Globus pallidus (tissue), 1 donor: ENCODE measurements at places on chromosomes 2 and 18.
A peak's percentile ranks its signal among the peaks of the same experiment; 100 is the strongest.

DNA sequence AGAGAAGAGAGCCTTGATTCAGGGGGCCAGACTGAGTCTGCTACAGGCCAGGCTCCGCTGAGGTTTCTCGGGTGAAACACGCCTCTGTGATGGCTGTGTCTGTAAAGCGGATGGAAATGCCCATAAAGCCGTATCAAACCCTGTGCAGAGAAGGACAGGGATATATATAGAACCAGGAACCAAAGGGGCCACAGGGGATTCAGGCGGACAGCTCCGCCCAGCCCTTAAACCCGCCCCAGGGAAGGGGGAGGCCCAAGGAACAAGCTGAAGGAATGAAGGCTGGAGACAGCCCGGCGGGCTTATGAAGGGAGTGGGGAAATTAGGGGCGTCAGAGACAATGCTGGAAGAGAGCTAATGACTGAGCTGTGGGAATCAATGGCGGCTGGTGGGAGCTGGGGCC is 42.1 kb downstream of the NHEJ1 start:
- no peak for DNase-seq

- DNase-seq = no peak
Observed at GRCh38 chr18:77127769-77128671, 4.6 kb downstream of the MBP start.

- DNase-seq = peak; percentile 33
Observed at GRCh38 chr2:183248866-183249567, 124.8 kb downstream of the NUP35 start.

DNA sequence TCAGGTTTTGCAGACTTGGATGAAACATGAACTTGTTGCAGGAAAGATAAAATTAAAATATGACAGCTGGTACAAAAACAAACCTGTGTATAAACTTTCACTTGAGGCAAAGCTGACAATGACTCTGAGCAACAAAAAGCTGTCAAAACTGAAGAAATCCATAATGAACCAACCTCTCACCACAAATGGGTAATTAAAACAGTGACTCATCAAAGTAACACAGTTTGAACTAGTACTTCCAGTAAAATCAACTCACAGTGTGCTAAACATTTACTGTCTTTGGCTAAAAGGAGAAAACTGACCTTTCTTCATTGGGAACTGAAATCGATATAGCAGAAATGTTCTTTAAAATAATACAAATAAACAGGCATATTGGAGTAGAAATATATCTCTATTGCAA is 209.7 kb downstream of the WDPCP start:
- DNase-seq = no peak

GRCh38 chr2:113218283-113219091 is 44.7 kb downstream of the PSD4 start:
- no peak for DNase-seq

DNA sequence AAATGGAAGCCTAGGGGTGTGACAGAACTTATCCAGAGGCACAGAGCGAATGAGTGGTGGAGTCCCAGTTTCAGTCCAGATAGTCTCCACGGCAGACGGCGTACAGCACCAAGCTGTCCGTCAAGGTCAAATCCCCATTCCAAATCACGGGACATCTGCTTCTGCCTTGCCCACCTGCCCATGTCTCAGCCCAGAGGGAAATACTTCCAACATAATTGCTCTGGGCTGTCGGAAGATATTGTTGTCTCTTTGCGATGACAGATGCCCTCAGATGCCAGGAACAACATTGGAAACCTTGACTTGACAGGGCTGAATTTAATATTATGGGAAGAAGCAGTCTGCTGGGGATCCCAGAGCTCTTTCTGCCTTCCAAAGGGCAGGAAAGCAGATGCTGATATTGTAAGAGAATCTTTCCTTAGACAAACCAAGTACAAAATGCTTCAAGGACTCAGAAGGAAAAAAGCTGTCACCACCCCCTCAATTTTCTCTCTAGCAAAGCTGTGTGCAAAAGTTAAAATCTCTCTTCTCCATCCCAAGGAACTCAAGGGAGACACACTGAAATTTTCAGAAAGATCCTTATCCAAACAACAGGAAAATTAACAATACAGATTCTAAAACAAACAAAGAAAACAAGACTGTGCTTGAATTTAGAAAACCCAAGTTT is 364.0 kb downstream of the LRATD1 start:
- no peak for DNase-seq

GRCh38 chr2:20222014-20222768 is 2.7 kb downstream of the SDC1 start:
- DNase-seq = no peak

GRCh38 chr2:188181067-188181838 is 110.4 kb upstream of the GULP1 start:
- DNase-seq = no peak

- no peak for DNase-seq
Observed at GRCh38 chr18:43606795-43607194, 329.5 kb upstream of the SYT4 start.

DNA sequence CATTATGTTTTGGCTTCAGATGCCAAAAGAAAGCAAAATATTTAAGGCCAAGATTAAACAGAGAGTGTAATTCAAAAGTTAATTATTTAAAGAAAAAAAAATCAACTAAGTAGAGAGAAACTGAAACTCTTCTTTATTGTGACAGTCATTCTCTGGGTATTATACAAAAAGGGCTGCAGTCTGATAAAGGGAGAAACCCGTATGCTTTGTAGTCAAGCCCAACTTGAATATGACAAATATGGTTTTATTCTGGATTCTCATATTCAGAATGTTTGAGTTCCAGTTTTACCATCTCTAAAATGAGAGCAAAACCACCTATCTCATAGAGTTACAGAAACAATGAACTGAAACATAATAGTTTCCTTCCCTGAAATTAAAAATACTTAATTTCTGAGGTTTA is 8.2 kb downstream of the CDH2 start:
- no peak for DNase-seq

DNA sequence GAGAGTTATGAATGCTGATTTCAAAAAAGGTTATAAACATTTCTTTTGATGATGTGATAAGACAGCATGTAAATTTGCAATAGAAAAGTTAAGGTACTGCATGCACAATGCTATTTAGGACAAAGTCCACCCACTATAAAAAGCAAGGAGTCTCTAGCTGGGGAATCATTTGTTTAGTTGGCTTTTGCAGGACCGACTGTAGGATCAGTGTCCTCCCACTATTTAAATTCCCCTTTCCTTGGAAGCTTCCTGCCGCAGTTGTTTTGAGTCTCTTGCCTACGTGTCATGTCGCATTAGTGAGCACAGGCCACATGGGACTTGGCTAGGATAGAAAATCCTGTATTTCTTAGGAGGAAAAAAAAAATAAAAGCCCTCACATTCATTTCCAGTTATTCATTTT is 13.1 kb downstream of the QPCT start:
- no peak for DNase-seq

DNA sequence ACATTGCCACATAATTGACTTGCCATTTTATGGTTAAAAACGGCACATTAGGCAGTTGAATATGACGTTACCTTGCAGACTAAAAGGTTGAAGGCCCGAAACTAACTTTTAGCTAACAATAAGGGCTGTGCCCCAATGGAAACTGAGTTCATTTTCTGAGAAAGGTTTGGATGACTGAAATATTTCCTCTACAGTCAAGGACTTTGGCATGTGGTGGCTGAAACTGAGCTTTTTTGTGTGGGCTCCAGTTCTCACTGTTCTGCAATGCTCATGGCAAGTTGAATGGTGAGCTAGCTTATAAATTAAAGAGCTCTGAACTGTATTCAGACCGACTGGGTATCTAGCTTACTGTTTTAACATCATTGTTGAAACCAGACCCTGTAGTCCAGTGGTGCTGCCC is 23.8 kb upstream of the TXNDC2 start:
- no peak for DNase-seq

DNA sequence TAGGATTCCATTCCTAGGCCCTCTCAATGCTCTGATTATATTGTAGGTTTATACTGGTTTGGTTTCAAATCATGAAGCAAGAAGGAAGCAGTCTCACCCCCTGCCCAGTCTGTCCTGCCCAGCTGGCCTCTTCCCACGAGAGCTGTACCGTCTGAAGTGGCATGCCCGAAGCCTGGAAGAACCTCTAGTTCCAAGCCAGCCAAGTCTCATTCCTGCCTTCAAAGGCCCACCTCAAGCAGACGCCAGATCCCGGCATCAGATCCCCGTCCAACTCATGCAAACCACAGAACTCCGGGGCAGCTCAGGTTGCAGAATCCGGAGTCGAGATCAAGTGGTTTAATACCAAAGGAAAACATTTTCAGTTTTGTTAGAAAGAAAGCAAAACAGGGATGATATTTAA is 234.4 kb downstream of the LPIN1 start:
- DNase-seq = no peak

DNA sequence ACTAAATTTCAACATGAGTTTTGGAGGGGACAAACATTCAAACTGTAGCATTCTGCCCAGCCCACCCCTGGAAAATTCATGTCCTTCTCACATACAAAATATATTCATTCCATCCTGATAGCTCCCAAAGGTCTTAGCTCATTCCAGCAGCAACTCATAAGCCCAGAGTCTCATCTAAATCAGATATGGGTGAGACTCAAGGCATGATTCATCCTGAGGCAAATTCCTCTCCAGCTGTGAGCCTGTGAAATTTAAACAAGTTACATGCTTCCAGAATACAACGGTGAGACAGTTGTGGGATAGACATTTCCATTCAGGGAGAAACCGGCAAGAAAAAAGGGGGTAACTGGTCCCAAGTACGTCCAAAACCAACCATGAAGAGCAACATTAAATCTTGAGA is 43.5 kb upstream of the FAHD2A start:
- DNase-seq = no peak

DNA sequence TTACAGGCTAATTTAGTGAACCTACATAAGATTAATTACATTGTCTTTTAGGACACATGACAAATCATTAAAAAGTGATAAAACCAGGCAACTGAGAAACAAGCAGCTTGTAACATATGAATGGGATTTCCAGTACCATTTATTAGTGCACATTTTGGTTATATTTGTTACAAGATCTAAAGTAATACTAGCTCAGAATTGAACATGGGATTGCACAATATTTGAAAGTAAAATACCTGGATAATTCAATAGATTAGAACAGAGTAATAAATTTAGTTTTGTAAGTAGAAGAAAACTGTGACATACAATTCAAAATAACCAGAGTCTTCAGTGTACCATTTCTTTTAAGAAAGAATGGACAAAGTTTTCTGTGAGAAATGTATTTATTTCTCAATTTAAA is 1400.7 kb upstream of the ACVR2A start:
- no peak for DNase-seq

DNA sequence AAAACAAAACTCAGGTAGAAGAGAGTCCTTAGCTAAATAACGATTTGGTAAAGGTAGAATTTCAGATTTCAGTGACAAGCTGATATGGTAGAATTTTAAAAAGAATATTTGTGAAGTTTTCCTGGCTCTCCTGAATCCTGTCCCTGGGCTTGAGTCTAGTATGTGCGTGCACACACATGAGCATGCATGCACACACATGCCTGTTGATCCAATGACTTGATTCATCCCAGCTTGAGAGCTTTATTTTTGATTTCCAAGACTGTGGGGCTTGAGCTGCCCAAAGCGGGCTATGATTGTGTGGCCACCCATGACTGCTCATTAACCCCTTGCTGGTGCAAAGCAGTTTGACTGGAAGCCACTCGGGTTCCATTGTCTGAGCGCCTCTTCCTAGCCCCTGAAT is 9.0 kb downstream of the LIPG start:
- no peak for DNase-seq

DNA sequence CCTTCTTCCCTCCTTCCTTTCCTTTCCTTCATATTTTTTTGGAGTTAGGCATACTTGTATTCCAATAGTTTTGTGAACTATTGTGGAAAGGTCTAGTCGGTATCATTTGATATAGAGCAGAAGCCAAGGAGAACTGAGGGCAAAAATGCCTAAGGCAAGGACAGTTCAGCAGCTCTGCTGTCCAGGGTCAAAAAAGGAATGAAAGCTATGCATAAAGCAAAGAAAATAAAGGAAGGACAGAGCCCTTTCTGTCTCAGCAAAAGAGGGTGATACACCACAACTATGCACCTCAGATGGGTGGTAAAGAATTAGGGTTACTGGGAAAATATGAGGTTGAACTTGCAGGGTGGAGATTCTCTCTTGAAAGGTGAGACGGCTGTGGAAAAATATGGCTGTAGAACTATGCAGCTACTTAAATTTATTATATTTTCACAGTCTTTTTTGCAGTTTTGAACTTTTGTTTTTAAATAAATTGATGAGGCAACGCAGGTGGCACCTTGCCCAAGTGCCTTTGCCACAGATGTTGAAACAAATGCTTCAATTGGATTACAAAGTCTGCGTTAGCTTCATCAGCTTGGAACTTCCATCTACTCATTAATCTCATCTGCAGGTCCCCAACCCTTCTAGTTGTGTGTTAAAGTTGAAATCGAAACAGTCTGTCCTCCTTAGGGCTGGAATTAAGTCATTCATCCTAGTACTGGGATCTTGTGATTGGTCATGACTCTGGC is 20.8 kb downstream of the LHCGR start:
- DNase-seq = no peak
